ENCODE measurements at places on chromosomes 12 and 14.

GRCh38 chr12:124543590-124544310 is 23.7 kb downstream of the NCOR2 start:
- no peak for DNase-seq

DNA sequence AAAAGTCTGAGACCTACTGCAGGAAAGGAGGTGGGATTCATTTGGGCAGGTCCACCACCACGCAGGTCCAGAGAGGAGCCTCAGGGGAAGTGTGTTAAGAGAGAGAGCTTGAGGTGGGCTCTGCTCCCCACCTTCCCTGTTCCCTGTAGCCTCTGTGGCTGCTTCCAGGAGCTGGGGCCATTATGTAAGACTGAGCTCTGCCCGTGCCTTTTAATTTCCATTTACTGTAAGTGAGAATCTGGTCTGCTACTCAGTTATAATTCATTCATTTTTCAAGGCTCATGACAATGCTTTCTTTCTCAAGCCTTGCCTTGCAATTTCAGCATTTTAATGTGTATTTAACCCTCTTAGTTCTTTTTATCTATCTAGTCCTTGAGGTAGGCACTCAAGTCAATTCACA is 8.3 kb downstream of the SLC4A8 start:
- no peak for DNase-seq

DNA sequence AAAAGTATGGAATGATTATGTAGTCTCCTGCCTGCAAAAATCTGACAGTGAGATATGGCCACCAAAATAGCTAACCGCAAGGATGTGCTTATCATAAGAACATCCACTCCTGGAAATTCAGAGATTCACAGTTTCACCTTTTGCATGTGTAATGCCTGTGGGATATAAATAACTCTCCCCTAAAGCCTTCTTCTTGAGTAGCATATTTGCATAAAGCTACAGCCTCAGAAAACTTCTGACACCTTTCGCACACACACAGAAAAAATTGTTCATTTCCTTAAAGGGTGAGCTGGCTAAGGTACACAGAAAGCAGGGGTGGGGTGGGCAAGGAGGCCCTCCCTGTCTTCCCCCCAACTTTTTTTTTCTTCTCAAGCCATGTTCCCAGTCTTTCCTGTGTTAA is 3.1 kb upstream of the IGF1 start:
- no peak for DNase-seq

DNA sequence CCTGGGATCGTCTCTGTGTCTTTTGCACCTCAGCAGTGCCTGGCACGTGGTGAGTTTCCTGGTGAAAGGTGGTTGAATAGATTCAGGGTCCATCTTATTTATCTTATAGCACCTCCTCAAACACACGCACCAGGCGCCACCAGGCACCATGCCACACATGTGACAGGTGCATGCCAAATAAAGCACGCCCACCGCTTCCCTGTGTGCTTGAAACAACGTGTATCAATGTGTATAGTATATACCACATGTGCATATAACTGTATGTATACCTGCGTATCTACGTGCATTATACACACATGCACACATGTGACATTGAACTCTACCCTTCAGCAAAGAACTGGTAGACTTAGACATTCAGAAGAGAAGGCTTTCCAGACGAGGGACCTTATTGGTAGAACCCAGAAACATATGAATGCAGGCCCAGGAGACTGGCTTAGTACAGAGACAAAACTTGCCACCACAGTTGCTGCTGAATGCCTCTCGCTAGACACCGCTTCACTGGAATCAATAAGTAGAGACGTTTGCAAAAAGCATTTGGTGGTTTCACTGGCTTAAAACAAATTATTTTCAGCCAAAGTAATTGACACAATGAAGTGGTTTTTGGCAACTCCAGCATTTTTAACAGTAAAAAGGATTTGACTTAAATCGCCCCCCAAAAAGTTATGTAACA is 10.0 kb downstream of the EML1 start:
- DNase-seq = no peak

GRCh38 chr12:109670731-109671130 is 42.9 kb upstream of the FAM222A start:
- DNase-seq = no peak

- DNase-seq = no peak
These were observed 54.9 kb downstream of the ZNF664 start for GRCh38 chr12:124027753-124028554.

DNA sequence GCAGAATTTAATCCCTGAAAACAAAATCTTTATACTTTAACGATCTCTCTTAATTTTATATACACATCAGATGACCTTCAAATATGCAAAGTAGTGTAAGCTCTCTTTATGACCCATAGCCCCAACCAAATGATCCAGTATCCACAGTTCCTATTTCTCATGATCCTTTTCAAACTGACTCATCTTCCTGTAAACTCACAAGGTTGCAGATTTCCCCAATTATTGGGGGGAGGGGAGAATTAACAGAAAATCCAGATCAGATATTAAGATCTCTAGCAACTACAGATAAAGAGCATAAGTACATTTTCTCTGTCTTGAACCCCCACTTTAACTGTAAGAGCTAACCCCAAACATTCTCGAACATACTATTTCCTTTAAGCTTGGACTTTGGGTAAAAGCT is 12.5 kb downstream of the GNS start:
- DNase-seq = no peak

DNA sequence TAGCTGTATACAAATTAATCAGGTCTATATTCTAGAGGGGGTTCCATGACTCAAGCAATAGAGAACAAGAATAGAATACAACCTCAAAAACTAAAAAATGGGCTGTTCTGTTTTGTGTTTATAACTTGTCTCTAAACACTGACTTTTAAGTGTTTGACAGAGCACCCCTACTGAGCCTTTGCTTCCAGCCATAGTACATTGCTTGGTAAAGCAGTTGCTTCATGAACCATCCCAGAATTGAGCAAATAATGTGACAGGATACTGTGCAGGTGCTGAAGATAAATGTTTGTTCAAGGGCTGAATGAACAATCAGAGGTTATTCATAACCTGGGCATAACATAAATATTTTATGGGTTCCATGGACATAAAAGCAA is 11.5 kb downstream of the SPTSSA start:
- no peak for DNase-seq

- no peak for DNase-seq
These were observed 371.3 kb upstream of the FAR2 start for GRCh38 chr12:28777603-28778365.

DNA sequence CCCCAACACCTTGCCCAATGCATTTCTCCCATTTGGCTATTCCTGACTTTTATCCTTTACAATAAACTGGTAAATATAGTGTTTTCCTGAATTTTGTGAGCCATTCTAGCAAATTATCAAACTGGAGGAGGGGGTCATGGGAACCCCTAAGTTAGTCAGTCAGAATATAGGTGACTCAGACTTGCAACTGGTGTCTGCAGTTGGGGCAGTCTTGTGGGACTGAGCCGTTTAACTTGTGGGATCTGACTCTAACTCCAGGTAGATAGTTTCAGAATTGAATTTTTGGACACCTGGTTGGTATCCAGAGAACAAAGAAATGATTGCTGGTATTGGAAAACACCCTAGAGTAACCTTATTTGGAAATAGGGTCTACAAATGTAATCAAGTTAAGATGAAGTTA is 133.4 kb downstream of the CEP83 start:
- DNase-seq = no peak

DNA sequence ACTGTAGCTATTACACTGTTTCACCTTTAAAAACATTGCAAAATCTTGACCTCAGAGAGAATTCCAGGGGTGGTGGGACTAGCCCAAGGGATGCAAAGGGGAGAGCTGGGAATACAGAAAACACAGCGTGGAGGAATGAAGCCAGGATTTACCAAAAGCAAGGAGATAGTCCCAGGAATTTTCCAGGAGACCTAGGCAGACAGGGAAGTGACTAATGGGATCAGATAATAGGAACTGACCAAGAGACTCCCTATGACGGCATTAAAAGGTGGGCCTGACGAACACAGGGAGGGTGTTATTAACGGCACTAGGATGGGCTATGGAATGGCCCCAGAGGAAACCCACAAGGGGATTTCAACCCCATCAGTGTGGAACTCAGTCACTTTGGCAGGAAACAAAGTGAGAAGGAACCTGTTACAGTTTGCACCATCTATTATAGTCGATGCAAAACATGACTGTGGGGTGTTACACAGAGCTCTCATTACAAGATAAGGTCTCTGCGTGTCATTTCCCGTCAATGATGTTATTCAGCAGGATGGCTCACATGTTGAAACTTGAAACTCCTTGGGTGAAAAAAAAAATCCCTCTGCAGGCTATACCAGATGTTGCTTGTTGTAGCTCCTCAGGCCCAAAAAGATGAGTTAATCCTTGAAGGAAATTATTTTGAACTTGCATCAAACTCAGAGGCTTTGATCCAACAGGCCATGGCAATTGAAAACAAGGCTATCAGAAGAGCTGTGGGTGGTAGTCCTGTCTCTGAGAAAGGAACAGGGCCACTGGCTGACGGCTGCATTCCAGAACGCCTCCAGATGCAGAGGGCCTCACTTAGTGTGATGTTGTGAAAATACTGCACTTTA is 58.7 kb downstream of the DRAM1 start:
- no peak for DNase-seq

GRCh38 chr14:20904393-20905029 is 13.3 kb downstream of the RNASE3 start:
- no peak for DNase-seq

DNA sequence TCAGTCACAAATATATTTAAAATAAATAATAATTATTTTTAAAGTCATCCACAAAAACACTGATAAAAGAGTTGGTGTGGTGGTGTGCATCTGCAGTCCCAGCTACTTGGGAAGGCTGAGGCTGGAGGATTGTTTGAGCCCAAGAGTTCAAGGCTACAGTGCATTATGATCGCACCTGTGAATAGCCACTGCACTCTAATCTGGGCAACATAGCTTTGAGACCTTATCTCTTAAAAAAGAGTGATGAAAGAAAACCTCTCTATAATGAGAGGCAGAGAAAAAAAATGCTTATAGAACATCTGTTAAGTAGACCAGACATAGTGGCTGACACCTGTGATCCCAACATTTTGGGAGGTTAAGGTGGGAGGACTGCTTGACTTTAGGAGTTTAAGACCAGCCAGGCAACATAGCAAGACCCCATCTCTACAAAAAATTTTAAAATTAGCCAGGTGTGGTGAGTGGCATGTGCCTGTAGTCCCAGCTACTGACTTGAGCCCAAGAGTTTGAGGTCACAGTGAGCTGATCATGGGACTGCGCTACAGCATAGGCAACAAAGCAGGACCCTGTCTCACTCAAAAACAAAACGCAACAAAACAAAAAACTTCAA is 50.5 kb downstream of the RALGAPA1 start:
- no peak for DNase-seq

DNA sequence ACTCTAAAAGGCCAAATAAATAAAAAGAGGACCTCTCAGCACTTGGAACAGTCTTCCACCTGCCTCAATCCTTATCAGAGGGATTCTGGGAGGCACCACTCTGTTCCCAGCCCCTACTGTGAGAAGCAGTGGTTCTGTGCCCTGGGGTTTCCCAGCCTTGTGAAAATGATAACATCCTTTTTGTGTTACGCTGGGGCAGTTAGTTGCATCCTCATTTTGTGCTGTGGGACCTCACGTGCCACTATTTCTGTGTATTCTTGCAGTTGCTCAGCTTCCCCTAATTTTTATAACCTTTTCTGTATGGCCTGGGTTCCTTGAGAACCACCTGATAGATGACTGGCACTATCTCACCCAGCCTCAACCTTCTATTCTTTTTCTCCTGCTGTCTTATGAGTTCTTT is 10.8 kb upstream of the CMA1 start:
- DNase-seq = no peak

DNA sequence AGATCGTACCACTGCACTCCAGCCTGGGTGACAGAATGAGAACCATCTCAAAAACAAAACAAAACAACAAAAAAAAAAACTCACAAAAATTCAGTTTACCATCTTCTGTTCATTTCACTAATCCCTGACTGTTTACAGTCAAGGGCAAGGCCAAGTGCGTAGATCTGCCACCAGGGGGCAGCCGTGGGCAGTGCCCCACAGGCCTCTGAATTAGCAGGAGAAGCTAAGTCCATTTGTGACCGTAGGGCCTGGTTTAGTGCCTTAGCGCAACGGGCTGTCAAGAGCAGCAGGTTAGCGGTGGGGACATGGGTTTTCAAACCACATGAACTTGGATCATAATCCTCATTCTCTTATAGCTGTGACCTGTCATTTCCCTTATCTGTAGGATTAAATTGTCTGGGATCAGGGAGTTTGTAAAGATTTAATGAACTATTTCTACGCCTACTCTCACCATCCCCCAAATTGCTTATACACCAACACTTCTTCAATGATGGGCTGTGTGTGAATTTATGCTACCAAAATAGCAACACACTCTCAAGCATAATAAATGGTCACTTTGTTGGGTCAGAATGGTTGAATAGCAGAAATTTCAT is 49.0 kb downstream of the KCTD10 start:
- peak; percentile 28 for DNase-seq

- no peak for DNase-seq
These were observed 2.7 kb upstream of the ASPG start for GRCh38 chr14:104082807-104083206.

DNA sequence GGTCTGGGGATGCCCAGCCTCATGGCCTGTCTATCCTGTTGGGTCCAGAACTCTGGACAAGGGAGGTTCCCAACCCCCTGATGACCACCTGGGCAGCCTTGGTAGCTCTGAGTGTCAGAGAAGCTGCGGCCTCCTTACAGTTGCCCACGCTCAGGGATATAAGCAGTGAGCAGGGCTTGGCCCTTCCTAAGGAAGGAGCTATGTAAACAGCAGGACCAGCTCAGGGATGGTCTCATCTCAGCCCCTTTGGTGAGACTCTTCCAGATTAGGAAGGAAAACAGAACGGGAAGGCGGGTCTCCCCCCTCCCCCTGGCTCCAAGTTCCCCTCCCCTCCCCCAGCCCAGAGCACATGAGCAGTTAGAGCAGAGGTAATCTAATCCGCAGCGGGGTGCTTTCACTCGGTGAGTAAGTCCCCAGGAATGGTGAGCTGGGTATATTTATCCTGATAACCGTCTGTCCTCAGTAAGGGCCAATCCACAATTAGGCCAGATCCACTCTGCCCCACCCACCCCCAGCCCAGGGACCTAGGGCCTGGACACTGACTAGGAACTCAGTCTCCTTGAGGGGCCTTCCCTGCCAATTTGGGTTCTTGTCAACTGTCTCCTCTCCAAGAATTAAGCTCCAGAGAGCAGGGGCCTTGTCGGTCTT is 29.5 kb upstream of the RPLP0 start:
- no peak for DNase-seq

DNA sequence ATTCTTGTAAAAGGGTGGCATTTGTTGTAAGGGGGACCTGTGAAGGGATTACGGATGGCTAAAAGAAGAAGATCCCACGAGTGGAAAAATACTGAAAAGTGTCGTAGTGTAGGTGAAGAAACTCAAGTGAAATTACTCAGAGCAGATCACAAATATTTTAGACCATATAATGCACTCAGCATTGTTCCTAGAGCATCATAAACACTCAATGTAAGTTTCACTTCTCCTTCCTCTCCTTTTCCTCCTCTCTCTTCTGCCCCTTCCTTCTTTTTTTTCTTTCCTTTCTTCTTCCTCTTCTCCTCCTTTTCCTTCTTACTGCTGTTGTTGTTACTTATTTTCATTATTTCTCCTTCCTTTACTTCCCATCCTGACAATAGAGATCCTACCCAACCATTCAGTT is 445.6 kb downstream of the ADAMTS20 start:
- no peak for DNase-seq

- DNase-seq = no peak
These were observed 64.9 kb downstream of the FRMD6 start for GRCh38 chr14:51716610-51717009.

Data from T-helper 22 cell (primary cell).